Jurkat, Clone E6-1 (cell line): ENCODE measurements at places on chromosomes 2 and 18.

DNA sequence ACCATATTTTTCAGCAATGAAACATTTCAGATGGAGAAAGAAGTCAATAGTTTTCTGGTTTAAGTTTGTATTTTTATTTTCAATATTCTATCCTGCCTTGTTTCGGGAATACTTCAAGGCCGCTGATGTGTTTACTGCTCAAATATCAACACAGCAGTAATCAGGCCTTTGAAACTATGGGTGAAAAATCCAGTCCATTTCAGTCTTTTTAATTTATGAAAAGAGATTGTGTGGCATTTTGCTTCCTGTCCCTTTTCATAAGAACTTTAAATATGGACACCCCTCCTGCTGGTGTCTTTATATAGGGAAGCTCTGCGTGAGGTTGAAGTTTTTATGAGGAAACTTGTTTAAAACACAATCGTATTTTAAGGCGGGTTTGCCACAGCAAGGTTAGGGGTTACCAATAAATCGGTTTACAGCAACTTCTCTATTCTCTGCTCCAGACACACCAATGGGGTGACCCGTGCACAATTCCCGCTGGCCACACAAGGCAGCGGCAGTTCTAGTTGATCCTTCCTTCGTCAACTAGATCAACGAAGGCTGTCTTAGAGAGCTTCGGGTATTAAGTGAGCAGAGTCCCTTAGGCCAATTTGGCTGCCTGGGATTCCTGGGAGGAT is 1.2 kb upstream of the TANC1 start:
- DNase-seq = no peak

- DNase-seq = no peak
Observed at GRCh38 chr2:202760848-202761247, 110.7 kb downstream of the ICA1L start.

DNA sequence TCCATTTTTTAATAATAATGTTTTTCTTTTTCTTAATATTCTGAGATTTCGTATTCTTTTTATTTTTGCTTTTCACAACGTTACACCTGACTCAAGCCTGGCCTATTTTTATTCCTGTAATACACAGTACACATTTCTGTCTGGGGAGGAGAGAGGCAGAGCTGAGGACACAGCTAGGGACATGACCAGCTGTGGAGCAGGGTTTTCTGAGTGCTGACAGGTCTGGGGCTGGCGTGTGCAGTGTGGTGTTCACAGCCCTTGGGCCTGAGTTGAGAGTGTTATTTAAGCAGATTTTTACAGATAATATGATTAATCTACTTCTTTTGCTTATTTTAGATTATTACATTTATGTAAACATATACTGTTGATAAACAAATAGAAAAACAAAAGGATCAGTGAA is 55.9 kb downstream of the ZAP70 start:
- DNase-seq = no peak

- DNase-seq = no peak
Observed at GRCh38 chr2:17822445-17823117, 6.3 kb downstream of the MSGN1 start.

GRCh38 chr2:234632527-234633391 is 135.9 kb upstream of the ARL4C start:
- DNase-seq = no peak

GRCh38 chr2:214504599-214505376 is 93.9 kb downstream of the VWC2L start:
- no peak for DNase-seq

GRCh38 chr2:62568983-62569837 is 63.2 kb upstream of the TMEM17 start:
- no peak for DNase-seq

DNA sequence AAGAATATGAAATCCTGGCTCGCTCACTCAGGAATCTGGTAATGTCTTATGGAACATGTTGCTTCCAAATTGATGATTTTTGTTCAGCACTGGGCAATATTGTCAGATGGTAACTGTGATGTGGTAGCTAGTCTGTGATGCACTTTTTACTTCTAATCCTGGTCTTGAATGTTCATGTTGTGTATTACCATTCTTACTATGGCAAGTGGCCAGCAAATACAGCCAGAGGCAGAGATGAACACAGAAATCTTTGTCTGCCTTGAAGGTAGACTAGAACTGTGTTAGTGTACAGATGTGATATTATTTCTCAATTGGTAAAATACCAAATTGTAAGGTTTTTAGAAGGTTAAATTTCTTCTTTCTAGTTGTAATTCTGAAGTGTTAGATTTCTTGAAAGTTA is 83.3 kb downstream of the UBE2E3 start:
- no peak for DNase-seq

- DNase-seq = no peak
Observed at GRCh38 chr2:230816735-230817134, 48.0 kb upstream of the ITM2C start.

GRCh38 chr2:85971366-85971765 is 82.6 kb upstream of the ST3GAL5 start:
- DNase-seq = no peak

GRCh38 chr2:169716238-169716886 is 17.3 kb upstream of the KLHL23 start:
- no peak for DNase-seq

- no peak for DNase-seq
Observed at GRCh38 chr2:63675026-63675425, 86.3 kb downstream of the MDH1 start.

DNA sequence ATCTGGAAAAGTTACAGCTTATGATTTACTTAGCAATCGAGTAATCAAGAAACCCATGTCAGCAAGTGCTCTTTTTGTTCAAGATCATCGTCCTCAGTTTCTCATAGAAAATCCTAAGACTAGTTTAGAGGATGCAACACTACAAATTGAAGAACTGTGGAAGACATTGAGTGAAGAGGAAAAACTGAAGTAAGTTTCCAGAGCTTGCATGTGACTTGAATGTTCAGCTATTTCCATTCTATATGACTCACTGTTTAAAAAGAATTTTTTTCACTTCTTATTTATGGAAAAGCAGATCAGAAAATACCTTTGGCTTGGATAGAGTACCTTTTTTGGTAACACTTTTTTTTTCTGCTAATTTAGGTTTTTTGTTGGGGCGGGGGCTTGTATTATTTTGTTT is 70.7 kb downstream of the PMS1 start:
- no peak for DNase-seq

DNA sequence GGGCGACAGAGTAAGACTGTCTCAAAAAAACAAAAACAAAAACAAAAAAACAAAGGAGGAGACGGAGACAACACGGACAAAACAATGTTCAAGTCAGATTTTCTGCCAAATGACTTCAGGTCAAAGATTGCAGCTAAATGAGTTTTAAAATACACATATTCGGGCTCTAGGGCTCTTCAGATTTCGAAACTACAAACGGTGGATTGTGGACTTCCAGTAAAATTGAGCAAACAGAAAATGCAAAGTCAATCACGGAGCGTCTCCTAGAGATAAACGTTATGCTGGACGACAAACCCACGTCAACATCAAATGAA is 558 bp downstream of the MRPS5 start:
- DNase-seq = no peak
